ENCODE measurements at places on chromosomes 6 and 20.

GRCh38 chr20:6504826-6505225 lies 262.7 kb upstream of the BMP2 start:
- DNase-seq, result no peak

- no peak for DNase-seq
Observed at GRCh38 chr6:90406957-90407356, 110.3 kb upstream of the BACH2 start.

GRCh38 chr6:143111443-143111842 lies 50.8 kb downstream of the AIG1 start:
- no peak for DNase-seq

GRCh38 chr6:133262804-133263203 lies 21.6 kb downstream of the EYA4 start:
- no peak for DNase-seq

GRCh38 chr6:137264311-137265075 lies 45.3 kb upstream of the IFNGR1 start:
- no peak for DNase-seq

GRCh38 chr6:16949716-16950115 lies 152.1 kb upstream of the STMND1 start:
- DNase-seq, result no peak

DNA sequence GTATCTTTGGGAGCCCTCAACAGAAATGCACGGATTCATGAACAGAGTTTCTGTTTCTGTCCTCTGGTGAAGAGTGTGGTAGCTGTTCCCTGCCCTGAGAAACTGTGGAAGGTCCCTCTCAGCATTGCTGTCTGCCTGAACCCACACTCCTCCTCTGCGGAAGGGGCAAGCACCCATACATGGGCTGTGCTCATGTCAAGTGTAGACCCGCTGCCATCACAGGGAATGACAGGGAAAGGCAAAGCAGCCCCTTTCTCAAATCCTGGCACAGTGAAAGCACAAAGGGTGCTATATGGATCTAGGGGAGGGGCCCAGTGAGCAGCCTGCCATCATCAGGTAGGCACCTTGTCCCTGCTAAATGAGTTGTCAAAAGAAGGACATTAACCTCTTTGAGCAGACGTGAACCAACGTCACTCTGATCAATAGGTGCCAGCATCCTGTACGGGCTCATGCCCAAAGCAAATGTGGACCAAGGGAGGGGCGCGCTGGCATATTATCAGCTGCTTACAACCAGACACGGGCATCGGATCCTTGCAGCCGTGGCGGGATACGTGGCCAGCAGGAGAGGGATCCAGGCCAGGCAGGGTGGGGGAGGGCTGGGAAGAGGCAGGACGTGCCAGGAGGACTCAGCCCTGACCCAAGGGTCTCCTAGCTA lies 231.2 kb upstream of the PMEPA1 start:
- no peak for DNase-seq

GRCh38 chr6:136864676-136865075 lies 42.3 kb downstream of the PEX7 start:
- no peak for DNase-seq

- DNase-seq, result no peak
Observed at GRCh38 chr6:14512246-14512645, 394.7 kb downstream of the CD83 start.

GRCh38 chr6:15352220-15352619 lies 106.4 kb downstream of the JARID2 start:
- no peak for DNase-seq

DNA sequence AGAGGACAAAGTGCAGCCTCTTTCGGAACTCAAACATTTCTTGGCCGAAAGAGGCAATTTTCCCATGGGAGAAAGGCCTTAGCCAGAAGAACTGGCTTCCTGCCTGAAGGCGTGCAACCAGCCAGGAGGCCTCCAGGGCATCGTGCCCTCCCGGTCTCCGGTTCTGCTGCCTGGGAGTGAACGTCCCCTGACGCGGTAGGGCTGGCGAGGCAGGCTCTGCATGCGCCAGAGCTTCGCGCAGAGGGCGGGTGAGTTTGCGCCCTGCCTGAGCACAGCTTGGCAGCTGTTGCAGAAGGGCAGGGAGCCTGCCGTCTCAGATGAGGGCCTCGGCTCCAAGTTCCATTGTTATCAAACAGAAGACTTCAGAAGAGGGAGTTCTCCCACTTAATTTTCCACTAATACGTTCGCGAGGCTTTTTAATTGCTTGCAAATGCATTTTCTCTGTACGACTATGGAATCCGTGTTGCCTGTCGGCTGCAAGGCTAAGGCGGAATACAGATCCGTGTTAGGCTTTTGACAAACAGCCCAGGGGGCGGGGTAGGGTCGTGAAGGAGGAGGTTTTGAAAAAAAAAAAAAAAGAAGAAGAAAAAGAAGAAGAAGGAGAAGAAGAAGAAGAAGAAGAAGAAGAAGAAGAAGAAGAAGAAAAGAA lies 5.5 kb upstream of the TFAP2D start:
- DNase-seq, result no peak

- DNase-seq, result no peak
Observed at GRCh38 chr6:159351707-159352106, 182.5 kb downstream of the FNDC1 start.

DNA sequence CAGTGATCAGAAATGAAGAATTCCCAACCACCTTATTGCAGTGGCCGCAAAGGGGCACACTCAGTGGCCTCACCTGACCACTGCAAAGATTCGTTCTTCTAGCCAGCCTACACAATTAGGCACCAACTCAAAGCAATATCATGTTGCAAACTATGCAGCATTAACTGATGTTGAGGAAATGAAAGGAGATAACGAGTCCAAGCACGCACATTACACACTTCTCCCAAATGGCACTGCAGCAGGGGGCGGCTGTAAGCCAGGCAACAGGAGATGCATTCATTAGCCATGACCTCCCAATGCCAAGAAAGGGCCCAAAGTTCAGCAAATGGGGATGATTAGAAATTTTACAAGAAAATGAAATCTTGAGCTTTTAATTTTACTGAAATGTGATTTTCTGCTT lies 39.3 kb downstream of the ATXN1 start:
- DNase-seq, result no peak

- DNase-seq, result no peak
Observed at GRCh38 chr20:574297-574942, 30.8 kb upstream of the CSNK2A1 start.

DNA sequence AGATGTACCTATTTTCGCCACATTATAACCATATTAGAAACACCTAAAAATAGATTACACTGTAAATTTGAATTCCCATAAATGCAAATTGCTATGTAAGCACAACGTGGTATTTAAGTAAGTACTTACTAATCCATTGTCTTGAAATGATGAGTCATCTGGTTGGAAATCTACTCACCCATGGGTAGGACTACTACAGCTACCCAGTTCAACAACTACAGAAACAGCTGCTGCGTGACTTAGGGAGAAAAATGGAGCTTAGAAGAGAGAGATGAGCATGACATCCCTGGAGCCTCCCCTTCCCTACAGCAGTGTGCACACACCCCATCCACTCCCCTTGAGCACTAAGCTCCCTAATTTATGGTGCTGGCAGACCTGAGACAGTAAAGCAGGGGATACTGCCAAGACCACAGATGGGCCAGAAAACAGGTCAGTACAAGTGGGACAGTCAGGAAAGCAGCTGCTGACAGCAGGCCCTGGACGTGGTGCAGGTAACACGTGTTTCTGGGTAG lies 26.9 kb downstream of the RRAGD start:
- DNase-seq, result no peak

- no peak for DNase-seq
Observed at GRCh38 chr20:18637224-18637623, 49.4 kb downstream of the DTD1 start.

GRCh38 chr6:44096612-44097011 lies 30.6 kb downstream of the MRPL14 start:
- peak; percentile 89 for DNase-seq

DNA sequence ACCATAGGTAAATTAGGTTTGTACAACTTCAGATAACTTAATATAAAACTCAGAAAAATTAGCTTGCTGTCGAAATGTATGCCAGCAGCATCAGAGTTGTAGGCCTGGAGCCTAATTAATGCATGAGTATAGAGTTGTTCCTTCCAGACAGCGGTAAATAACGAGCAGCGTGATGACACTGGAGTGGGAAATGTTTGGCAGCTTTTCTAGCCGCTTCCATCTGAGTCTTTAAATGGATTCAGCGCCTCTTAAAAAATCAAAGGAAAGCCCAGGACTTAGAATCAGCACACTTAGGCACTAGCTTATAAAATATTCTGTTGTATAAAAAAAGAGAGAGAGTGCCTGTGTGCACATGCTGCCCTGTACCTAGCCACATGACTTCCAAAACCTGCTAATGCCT lies 43.7 kb upstream of the SYNJ2 start:
- DNase-seq, result no peak

GRCh38 chr20:35845561-35845960 lies 73.7 kb downstream of the PHF20 start:
- DNase-seq, result no peak

DNA sequence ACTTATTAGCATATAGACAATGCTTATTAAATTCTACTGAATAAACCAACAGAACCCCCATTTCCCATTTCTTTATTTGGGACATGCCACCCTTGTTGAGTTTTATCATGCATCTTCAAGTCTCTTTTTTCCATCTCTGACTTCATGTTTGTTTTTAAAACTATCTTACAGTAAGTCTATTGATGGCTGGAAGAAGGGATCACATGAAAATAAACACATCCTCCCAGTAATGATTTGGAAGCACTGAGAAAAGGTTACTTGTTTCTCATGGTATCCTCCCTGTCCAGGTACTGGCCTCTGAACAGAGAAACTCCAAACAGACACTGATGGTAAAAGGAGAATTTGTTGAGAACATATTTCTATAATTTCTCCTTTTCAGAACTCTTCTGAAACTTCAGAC lies 74.9 kb downstream of the KIF13A start:
- DNase-seq, result no peak

- no peak for DNase-seq
Observed at GRCh38 chr6:15170126-15170525, 75.7 kb upstream of the JARID2 start.

GRCh38 chr20:2746636-2747265 lies 53.7 kb downstream of the CPXM1 start:
- peak; percentile 35 for DNase-seq

GRCh38 chr20:5714261-5715041 lies 35.8 kb upstream of the SHLD1 start:
- DNase-seq, result no peak

DNA sequence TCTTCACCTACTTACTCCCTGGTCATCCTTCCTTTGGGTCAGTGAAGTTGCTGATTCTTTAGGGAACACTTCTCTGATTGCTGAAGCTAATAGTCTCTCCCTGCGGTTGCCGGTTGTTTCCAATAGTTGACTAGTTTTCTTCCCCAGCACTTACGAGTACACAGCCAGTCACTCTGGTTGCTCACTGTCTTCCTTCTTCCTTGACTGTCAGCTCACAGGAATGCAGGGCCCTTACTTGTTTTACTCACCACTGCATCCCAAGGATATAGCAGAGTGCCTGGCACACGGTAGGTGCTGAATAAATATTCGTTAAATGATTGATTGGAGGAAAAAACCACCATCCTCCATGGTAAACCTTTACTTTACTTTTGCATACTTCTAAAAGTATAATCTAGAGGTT lies 345.0 kb downstream of the QKI start:
- no peak for DNase-seq

DNA sequence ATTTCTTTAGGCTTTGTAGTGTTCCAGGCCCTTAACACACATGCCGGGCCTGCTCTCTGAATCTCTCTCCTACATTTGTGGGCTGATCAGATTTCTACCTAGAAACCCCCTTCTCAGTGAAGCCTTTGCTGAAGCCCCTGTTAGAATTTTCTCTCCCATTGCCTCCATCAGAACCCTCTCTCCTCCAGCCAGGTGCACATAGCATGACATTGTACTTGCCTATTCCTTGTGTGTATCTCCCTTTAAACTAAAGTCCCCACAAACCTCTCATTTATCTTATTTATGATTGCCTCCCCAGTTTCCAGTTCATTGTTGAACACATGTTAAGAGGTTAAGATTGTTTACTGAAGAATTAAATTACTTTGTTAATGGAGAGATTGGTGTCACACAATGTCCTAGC lies 325.5 kb upstream of the CITED2 start:
- DNase-seq, result no peak

DNA sequence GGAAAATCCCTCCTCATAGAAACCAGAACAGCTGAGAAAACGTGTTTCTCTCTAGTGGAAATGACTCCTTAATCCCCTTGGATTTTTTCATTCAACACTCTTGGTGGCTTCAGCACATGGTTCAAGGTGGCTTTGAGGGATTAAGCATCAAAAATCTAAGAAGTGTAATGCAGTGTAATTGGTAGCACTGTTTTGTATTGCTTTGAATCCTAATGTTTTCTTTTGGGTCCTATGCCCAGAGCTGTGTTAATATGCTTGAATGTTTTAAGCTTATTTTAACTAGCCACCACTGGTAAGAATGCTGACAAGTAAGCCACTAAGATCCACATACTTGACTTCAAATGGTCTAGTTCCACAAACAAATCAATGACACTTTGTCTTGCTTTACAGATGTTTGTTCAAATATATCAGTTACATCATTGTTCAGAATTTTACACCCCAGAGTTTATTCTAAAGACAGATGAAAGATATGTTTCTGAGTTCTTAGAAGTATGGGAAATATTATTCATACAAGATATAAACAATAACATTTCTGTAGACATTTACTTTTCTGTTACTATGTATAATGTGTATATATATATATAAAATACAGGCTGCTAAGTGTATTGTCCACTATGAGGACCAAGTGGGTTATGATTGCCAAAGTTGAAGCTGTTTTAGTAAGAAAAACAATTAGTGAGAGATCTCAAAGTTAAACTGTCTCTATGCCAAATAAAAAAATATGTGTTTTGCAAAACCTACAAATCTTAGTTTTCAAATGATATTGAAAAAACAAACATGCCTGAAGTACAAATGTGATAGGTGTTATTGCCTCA lies 220.8 kb downstream of the OGFRL1 start:
- no peak for DNase-seq

DNA sequence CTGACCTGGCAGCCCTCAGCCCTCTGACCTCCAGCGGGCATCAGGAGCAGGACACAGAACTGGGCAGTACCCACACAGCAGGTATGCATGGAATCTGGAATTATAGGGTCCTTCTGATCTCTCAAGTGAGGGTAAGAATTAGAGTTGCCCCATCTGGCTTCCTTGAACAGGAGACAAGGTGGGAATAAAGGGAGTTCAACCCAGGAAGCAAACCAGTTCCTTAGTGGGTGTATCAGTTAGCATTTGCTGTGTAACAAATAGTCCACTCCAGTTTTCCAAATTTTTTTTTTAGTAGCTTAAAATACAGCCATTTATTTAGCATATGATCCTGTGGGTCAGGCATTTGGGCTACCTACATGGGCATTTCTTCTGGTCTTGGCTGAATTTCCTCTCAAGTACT lies 15.7 kb downstream of the MAVS start:
- DNase-seq, result no peak

GRCh38 chr6:158087224-158087867 lies 80.7 kb downstream of the SERAC1 start:
- DNase-seq, result no peak

DNA sequence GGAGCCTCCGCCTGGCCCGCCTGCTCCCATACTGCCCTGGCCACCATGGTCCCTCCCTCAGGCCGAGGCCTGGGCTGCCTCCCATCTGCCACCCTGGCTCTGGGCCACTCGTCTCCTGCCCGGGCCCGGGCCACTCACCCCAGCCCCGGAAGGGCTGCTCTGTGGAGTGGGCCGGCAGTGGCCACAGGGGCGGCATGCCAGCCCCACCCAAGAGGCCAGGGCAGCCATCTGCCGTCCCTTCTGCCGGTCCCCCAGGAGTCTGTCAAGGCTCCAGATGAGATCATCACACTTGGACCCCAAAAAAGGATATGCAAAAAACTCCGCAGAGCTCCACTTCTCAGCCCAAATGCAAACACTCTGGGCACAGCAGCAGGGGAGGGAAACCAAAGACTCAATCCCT lies 23.8 kb upstream of the TLDC2 start:
- no peak for DNase-seq
